NCI-H1417 treated with DMSO at 0.1 percent for 48 hours (cell line): ENCODE measurements at places on chromosomes 3 and 15.
A peak's percentile ranks its signal among the peaks of the same experiment; 100 is the strongest.

GRCh38 chr3:196471551-196471950 is 32.0 kb downstream of the RNF168 start:
- no peak for DNase-seq

DNA sequence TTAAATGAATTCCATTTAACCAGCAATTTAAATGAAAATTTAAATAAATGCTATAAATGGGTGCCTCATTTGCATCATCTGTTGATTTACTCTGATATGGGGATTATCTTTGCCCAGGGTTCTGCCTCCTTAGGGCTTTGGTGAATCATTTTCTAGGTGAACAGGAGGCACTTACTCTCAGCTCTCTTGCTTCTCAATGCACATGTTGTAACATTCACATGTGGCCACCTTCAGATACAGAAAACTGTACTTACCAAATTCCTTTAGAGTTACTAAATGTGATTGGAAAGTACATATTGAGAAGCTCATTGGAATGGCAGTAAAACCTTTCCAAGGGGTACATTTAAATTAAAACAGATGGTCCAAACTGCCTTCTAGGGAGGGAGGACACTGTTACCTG is 20.8 kb downstream of the GADL1 start:
- DNase-seq = no peak

DNA sequence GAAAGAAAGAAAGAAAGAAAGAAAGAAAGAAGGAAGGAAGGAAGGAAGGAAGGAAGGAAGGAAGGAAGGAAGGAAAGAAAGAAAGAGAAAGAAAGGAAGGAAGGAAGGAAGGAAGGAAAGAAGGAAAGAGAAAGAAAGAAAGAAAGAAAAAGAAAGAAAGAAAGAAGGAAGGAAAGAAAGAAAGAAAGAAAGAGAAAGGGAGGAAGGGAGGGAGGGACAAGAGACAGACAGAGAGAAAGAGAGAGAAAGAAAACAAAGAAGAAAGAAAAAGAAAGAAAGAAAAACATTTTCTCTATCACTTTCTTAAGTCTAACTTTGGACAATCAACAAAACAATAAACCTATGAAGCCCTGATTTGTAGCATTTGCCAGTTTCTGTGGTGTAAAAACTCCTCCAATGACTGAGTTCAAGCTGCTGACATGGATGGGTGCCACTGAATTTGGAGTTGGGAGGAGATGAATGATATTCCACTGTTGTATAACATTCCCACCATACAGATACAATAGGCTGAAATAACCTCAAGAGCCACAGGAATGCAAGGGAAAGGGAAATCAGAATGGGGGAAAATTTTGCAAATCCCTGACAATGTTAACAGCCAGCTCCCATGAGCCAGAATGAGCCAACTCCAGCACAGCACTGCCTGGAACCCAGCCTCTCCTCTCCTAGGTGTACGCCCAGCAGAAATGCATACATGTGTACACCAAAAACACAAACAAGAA is 15.0 kb upstream of the RTP3 start:
- DNase-seq = no peak

GRCh38 chr15:80866936-80867335 is 87.8 kb downstream of the CEMIP start:
- no peak for DNase-seq

DNA sequence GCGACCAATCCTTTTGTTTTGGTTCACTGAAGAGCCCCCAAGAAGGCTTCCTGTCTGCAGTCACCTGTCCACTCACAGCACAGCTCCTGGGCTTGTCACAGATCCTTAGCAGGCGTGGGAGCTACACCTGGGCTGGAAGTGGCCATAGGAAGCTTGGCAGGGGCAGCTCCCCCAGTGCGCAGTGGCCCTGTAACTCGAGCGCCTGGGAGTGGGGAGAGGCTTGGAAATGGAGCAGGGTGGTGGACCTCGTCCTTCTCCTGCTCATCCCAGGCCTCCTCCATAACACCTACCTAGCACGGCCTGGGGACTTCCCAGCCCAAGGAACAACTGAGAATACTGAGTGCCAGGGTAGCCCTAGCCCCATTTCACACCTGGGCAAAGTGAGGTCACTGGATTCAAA is 19.3 kb upstream of the TGM5 start:
- no peak for DNase-seq

DNA sequence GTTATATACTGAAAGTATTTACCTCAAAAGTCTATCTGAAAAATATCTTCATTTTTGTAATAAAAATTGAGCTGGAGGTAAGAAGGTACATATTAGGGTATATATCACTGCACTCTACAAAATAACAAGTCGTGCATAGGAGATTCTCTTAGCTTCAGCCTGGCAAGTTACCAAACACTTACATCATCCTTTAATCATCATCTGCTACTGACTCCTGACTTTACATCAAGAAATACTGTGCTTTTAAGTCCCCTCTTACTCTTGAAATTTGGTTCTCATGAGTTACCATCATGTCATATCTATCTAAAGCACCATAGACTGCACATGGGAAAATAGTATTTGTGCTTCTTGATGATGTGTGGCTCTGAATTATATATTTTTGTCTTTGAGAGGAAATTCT is 50.8 kb downstream of the LYSMD4 start:
- no peak for DNase-seq

DNA sequence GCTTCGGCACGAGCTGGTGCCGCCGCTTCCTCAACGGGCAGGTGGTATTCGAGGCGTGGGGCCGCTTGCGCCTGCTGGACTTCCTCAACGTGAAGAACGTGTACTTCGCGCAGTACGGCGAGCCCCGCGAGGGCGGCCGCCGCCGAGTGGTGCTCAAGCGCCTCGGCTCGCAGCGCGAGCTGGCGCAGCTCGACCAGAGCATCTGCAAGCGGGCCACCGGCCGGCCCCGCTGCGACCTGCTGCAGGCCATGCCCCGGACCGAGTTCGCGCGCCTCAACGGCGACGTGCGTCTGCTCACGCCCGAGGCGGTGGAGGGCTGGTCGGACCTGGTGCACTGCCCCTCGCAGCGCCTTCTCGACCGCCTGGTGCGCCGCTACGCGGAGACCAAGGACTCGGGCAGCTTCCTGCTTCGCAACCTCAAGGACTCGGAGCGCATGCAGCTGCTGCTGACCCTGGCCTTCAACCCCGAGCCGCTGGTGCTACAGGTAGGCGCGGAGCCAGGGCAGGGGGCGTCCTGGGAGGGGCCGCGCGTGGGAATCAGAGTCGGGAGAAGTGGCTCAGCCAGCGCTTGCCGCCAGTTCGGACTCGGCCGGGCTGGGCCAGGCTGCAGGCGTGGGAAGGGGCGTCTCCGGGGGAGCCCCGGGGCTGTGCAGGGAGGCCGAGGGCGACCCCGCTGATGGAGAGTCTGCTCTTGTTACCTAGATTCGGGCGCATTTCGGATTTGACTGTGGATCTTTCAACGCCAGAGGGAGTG is 1.1 kb downstream of the DIPK2A start:
- DNase-seq = no peak

DNA sequence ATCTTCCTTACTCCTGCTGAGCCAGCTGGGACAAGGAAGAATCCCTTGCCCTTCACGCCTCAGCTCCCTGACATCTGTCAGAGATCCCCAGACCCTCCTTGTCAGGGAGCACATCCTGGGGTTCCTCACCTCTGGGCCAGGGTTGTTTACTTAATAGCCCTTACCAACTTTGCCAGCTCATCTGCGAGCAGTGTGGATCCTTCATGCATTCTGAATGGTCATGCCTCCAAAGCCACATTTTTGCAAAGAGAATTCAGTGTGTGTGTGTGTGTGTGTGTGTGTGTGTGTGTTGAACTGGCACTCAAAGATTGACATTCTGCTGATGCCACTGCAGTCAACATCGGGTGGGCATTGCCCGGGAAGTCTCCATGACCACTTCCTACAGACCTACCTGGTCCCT is 112.6 kb downstream of the SLC49A4 start:
- DNase-seq = no peak

GRCh38 chr3:150238995-150239619 is 169.0 kb upstream of the TSC22D2 start:
- peak; percentile 77 for DNase-seq

- no peak for DNase-seq
These were observed 8.4 kb upstream of the ANP32A start for GRCh38 chr15:68829068-68829467.

GRCh38 chr3:23712656-23713559 is 92.8 kb upstream of the UBE2E1 start:
- peak; percentile 20 for DNase-seq

GRCh38 chr15:60079210-60079609 is 75.1 kb downstream of the FOXB1 start:
- no peak for DNase-seq

DNA sequence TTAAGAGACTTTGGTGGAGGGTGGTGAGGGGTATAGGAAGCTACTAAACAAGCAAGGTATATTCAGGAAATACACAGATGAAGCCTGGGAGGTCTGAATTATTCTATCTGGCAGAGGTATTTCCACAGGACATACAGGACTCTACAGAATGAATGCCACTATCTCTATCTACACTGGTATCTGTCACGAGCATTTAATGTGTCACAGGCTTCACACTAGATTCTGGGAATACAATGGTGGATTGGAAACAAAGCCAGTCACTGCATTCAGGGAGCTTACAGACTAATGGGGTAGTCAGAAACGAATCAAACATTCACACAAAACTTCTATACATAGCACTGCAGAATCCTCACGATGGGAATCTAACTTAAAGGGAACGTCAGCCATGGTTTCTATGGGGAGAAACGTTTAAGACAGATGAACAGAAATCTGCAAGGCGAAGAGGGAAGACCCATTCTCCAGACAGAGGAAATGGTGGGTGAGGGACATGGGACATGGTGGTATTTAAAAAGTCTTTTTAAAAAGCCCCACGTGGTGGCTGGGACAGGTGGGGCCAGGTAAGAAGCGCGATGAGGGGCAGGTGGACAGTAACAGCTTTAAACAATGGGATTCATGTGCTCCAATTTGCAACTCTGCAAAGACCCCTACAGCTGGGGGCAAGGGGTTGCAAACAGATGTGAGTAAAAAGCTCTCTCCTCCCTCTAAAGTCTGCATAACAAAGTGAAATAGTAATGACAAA is 16.5 kb downstream of the LRIG1 start:
- no peak for DNase-seq

GRCh38 chr3:242602-243355 is 46.2 kb downstream of the CHL1 start:
- no peak for DNase-seq

DNA sequence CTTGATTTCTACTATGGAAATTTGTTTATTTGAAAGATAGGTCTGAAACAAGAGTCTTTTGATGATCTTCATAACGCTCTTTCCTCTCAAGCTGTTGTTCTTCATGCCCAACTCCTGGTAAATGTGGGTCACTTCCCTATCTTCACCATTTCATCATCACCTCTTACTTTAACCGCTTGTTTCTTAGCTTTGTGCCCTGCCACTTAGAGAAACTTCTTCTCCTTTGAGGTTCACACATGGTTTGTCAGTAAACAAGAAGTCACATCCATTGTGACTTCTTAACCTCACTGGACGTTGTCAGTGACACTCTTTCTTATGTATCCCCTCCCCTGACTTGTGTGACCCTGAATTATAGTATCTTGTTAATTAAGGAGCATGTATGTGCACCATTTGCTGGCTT is 16.9 kb upstream of the P2RY13 start:
- DNase-seq = no peak

GRCh38 chr3:4375911-4376310 is 72.7 kb downstream of the SETMAR start:
- no peak for DNase-seq

DNA sequence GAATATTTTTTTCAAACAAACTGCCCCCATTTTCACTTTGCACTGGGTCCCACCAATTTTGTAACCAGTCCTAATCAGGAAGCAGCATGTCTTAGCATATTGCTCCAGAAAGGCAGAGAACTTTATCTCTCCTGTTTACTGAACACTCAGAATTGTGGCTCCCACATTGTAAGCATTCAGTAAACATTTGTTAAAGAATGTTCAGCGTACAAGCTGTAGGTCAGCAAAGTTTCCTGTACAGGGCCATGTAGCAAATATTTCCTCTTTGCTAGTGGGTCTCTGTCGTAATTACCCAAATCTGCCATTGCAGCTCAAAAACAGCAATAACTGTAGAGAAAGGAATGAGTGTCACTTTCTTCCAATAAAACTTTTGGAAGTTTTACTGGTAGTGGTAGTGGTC is 393.3 kb downstream of the GRM7 start:
- no peak for DNase-seq

DNA sequence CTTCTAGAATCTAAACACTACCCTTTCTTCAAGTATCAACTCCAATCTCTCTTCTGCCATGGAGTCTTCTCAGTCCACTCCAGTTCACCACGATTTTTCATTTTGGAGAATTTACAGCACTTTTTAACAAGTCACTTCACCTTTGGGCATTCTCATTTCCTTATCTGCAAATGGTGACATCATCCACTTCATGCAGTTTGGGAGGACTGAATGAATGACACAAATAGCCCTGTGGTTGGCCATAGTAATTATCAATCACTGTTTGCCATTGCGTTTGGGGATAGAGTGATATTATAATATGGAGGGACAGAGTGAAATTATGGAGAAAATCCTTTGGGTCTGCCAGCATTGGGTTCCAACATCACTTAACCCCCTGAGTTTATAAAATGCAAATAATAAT is 38.0 kb upstream of the TM4SF1 start:
- no peak for DNase-seq

- DNase-seq = no peak
These were observed 17.1 kb upstream of the HEG1 start for GRCh38 chr3:125072749-125073389.

DNA sequence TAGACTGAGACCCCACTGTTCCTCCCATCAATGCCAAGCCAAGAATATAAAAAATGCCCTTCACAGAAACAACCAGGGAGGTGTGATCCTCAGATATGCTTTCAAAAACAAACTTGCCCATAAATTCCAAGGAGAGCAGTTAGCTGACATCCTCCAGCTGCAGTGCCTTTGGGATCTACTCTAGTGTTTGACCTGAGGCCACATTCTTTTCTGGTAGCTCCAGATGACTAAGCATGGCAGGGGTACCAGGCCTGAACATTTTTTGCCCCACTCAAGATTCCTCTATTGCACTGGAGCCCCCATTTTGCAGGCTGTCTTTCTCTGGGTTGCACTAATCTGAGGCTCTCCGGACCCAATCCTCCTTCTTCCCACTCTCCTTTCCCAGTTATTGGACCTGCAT is 27.9 kb upstream of the ACP3 start:
- no peak for DNase-seq
